ENCODE measurements at places on chromosomes 1 and 21.

- no peak for DNase-seq
These were observed 45.5 kb downstream of the PRDM15 start for GRCh38 chr21:41833497-41834115.

DNA sequence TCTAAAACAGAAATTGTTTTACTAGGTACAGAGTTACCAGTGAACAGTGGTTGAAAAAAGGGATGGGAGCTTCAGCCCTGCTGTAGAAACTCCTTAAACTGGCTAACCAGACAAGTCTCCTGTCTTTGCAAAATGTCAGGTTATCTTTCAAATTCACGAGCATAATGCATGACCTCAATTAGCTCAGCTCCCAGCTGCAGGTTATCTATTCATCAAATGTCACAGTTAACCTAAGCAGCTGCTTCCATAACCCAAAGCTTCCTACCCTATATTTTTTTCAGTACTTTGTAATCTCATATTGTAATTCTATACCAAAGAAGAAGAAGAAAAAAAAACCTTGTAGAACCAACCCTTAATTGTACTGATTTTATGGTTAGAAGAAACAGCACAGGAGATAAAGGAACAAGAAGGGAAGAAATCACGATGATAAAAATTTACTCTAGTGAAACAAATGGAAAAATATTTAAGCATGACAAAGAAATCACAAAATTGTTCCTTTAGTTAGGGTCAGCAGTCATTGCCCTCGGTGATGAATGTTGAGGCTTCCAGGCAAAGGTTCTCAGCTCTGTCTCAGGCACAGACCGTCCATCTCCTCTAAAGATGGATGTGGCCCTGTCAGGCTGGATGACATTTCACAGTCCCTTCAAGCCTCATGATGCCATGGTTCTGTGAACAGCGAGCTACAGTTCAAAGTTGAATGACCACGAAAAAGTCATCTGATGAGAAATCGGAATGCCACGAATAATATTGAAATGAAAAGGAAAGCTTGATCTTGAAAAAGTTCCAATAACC is 95.9 kb downstream of the PLD5 start:
- DNase-seq: no peak

- DNase-seq: no peak
These were observed 854.0 kb downstream of the LRRIQ3 start for GRCh38 chr1:73343947-73344346.

GRCh38 chr1:84743896-84744295 is 53.6 kb upstream of the SSX2IP start:
- DNase-seq: no peak

DNA sequence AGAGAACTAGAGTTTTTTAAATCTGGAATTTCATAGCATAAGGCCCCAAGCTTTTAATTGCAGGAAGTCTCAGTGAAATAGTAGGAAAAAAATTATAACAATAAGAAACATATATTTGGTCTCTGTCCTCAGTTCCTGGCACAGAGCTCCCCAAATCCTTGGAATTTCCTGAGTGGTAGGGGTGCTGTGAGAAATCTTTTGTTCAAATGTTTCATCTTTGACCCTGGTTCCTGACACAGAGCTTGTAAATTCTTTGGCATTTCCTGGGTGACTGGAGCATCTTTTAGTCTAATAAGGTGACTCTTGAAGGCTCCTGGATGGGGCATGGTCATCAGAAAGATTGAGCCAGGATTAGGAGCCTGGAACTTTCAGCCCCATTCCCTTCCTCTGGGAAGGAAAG is 225.7 kb upstream of the AJAP1 start:
- no peak for DNase-seq

DNA sequence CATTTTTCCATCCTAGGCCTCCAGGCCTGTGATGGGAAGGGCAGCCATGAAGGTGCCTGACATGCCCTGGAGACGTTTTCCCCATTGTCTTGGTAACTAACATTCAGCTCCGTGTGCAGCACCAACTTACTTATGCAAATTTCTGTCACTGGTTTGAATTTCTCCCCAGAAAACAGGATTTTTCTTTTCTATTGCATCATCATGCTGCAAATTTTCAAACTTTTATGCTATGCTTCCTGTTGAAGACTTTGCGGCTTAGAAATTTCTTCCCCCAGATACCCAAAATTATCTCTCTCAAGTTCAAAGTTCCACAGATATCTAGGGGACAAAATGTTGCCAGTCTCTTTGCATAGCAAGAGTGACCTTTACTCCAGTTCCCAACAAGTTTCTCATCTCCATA is 25.2 kb upstream of the SELE start:
- no peak for DNase-seq

GRCh38 chr1:217712925-217713597 is 81.9 kb downstream of the SPATA17 start:
- no peak for DNase-seq

- DNase-seq: peak; percentile 9
These were observed 119.0 kb downstream of the GREM2 start for GRCh38 chr1:240492832-240493440.

DNA sequence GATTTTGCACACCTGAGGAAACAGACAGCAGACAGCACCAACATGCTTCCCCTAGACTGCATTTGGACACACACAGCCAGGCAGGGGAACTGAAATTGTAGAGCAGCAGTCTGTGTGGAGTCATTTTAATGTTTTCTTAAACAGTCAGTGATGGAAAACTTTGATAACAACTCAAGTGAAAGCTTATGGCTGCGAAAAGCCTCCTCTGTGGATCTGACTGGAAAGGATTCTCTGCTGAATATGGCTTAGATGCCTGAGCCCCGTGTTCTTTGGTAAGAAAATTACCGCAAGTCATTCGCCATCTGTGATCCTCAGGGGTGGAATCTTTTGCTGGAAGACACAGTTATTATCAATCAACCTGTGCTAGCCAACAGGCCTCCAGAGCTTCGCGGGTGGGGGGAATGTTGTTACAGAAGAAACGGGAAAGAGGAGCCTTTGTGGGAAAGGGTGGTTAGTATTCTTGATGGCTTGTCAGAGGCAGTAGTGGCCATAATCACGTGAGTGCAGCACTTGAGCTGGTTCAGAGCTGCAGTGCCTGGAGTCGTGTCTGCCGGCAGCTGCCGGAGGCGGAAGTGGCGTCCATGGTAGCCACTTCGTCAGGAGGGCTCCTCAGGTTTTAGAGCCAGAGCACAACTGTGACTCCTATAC is 204.7 kb downstream of the ST6GALNAC3 start:
- no peak for DNase-seq

DNA sequence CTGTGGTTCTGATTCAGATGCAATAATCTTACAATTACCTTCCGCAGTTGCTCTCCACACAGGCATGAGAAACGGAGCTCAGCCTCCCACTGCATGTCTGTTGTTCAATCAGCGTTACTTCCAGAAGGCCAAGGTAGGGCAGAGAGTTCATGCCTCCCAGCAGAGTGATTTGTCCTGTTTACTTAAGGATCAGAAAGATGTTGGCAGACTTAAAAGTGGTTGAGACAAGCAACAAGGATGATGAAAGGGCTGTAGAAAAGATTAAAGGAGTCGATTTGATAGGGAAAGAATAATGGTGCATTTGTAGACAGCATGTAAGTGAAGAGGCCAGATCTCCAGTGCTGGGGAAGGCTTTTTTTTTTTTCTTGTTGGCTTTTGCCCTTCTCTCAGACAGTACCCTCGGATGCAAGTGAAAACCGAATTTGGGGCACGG is 26.6 kb downstream of the ARMH1 start:
- DNase-seq: no peak

DNA sequence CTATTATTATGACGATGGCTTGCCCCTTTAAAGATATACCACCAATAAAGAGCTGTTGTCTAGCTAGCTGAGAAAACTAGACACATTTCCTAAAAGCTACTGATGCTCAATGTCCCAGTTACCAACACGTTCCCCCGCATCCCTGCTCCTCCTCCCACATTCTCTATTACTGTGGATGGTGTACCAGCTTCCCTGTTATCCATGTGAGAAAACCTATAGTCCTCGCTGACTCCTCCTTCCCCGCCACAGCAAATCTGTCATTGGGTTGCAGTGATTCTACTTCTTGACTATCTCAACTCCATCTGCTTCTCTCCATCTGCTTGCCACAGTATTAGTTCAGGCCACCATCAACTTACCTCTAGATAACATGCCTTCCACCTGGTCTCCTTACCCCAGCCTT is 337.5 kb downstream of the KCNH1 start:
- DNase-seq: no peak

GRCh38 chr1:197690074-197690473 is 85.2 kb downstream of the DENND1B start:
- DNase-seq: no peak

GRCh38 chr1:113035086-113035485 is 37.9 kb upstream of the LRIG2 start:
- no peak for DNase-seq

- peak; percentile 76 for DNase-seq
These were observed at the start of gene S100A11 for GRCh38 chr1:152036267-152037216. TSS of gene S100A11 (minus strand) at chr1:152037004. CDS start at chr1:152036915, 89 bp downstream.

- DNase-seq: peak; percentile 35
These were observed 193.8 kb upstream of the EDN2 start for GRCh38 chr1:41678111-41678878.

- DNase-seq: no peak
These were observed 1.6 kb downstream of the CASZ1 start for GRCh38 chr1:10794724-10795275.

DNA sequence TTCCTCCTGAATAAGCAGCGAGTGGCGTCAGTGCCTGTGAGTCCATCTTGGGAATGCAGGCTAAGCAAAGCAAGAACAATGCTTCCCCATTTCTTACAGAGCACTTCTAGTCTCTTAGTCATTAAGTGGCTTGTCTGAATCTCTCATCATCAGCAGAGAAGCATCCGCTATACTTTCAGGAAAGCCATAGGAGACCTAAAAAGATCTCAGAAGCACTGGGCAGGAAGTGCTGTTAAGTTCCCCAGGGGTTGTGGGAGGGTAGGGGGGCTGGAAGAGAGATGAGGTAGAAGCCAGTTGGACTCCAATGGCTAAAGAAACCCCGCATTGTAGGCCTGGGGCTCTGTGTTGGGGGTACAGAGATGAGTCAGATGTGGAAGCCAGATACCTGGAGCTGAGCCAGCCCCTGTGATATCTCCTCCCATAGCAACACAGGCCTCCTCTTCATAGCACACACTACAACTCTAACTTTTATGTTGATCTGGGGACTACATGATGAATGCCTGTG is 44.9 kb downstream of the SYT6 start:
- DNase-seq: no peak

- DNase-seq: no peak
These were observed 13.0 kb downstream of the AGPAT3 start for GRCh38 chr21:43877936-43878575.

- DNase-seq: peak; percentile 60
These were observed at the start of gene ABCG1 for GRCh38 chr21:42218836-42219605. TSS of gene ABCG1 (plus strand) at chr21:42219140. CDS start at chr21:42219263, 123 bp downstream.

DNA sequence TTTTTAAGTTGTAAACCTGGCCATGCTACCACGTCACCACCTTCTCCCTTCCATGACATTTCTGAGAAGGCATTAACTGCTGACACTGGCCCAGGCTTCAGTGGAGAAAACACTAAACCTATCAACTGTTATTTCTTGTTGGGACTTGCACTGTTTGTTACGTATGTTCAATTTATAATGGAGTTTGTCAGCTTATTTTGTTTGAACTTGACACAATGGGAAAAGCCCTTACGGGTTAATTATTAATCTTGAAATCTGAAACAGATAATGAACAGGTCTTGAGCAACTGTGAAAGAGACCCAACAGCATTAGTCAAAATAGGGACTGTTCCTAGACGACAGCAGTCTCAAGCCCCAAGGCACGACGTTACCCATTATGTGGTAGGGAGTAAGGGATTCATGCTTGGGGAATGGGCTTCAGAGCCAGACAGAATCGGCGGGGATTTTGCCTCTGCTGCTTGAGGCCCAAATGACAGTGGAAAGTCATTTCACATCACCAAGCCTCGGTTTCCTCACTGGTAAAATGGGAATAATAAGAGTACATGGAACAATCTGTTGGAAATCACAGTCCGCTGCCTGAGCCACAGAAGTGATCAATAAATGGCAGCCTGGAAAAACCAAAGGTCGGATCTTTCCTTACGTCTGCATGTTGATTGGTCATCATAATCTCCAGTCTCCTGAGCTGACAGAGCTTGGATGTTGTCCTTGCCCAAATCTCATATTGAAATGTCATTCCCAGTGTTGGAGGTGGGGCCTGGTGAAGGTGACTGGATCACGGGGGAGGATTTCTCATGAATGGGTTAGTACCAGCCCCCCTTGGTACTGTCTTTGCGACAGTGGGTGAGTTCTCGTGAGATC is 44.5 kb downstream of the TIAM1 start:
- no peak for DNase-seq

DNA sequence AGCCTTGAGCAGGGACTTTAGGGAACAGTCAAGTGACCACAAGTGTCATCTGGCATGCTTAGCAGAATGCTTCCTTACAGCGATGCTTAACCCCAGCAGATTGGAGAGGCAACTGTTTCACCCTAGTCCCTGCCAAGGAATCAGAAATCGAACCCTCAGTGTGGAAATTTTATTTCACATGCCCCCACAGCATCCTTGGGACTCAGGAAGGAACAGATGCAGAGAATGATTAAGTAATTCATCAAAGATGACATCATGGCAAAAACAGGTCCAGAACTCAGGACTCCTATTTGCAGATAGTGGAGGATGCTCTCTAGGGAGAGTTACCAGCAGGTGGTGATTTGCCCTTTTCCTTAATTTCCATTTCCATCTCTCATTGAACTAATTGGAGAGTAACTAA is 333.0 kb upstream of the KAZN start:
- DNase-seq: no peak

GRCh38 chr21:26965907-26966581 is 844 bp downstream of the ADAMTS5 start:
- no peak for DNase-seq

DNA sequence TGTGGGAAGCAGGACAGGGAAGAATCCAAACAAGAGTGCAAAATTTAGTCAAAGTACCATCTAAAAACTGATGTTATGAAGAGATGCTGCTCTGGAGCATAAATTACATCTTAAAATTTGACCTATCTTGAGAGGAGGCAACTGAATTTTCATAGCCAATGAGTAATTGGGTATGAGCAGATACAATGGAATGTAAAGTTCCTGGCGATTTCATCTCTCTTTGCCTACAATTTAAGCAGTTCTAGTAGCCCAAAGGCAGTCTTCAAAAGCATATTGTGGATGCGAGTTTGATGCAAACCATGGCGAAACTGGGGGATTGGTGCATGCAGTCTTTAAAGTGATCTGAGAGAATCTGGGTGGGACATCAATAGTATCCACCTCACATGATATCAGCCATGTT is 1265.9 kb downstream of the BRINP3 start:
- DNase-seq: no peak
